Naive thymus-derived CD8-positive, alpha-beta T cell (primary cell): ENCODE measurements at places on chromosomes 7 and 10. TPM values are rescaled to one million over a fixed set of nuclear protein-coding genes. Genes with fewer than 3 reads are reported as not detected.

Gene STOX1
- 0.29 TPM for polyA plus RNA-seq

Gene LIPJ
- not detected for polyA plus RNA-seq

- no peak for DNase-seq
Observed at GRCh38 chr7:131354390-131354789, 26.7 kb downstream of the MKLN1 start.

DNA sequence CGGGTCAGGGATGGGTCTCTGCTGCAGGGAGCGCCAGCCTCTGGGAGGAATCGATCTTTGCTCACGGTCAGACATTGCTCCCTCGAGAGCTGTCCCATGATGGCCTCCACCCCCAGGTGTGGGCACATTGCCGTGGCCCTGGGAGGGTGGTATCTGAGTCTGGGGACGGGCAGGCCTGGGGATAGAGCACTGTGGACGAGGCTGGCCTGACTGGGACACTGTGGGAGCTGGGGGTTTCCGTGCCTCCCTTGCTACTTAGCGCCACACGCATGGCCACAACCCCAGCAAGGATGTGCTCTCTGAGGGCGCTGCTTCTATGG lies 55.7 kb downstream of the JAKMIP3 start:
- no peak for DNase-seq

GRCh38 chr10:133565441-133566294 lies at the start of gene SYCE1:
TSS of gene SYCE1 (minus strand) at chr10:133565583. CDS start at chr10:133565529, 54 bp downstream.
- DNase-seq: no peak

- DNase-seq: no peak
Observed at GRCh38 chr7:28200598-28200997, 20.0 kb upstream of the JAZF1 start.

GRCh38 chr10:34761453-34761852 lies 53.6 kb downstream of the PARD3 start:
- DNase-seq: no peak

- DNase-seq: no peak
Observed at GRCh38 chr7:20598459-20599309, 16.8 kb upstream of the ABCB5 start.

GRCh38 chr7:149849174-149849573 lies 11.0 kb downstream of the ZNF862 start:
- DNase-seq: no peak
